ENCODE measurements at places on chromosomes 11 and 22. TPM values are rescaled to one million over a fixed set of nuclear protein-coding genes. Genes with fewer than 3 reads are reported as not detected.

GRCh38 chr11:126415669-126416420 is 60.4 kb downstream of the ST3GAL4 start:
- no peak for DNase-seq

GRCh38 chr11:79122759-79123158 is 318.1 kb downstream of the TENM4 start:
- DNase-seq = no peak

- DNase-seq = no peak
These were observed 106.2 kb upstream of the RASSF10 start for GRCh38 chr11:12902791-12903486.

DNA sequence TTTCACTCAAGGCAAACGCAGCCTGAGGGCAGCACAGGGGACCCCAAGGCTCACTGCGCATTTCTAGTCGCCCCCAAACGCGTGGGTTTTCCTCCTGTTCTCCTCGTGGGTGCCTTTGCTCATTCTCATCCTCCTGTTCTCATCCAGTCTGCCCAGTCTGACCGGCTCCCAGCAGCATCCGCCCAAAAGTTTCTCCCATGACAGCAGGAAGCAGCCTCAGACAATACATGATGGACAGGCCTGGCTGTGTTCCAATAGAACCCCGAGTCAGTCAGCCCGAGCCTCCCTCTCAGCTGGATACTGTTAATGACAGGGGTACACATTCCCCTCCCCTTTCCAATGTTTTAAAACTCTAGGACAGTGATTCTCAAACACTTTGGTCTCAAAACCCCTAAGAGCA is 22.5 kb upstream of the KRTAP5-7 start:
- DNase-seq = no peak

GRCh38 chr22:43270314-43270908 is 72.8 kb downstream of the SCUBE1 start:
- no peak for DNase-seq

Gene SPTBN2
- 25.8 TPM for total RNA-seq

Gene OR56B1
- total RNA-seq = not detected

Gene CDHR5
- not detected for total RNA-seq

Measured in MG63 (cell line).